ENCODE measurements at places on chromosomes 1 and 21. TPM values are rescaled to one million over a fixed set of nuclear protein-coding genes. Genes with fewer than 3 reads are reported as not detected.

The RGS4 gene
- total RNA-seq = not detected

The SYT14 gene
- total RNA-seq = 0.07 TPM

The TCP10L gene
- 0.86 TPM for total RNA-seq

The DMBX1 gene
- total RNA-seq = 0.61 TPM

The CYP4B1 gene
- not detected for total RNA-seq

The KPRP gene
- total RNA-seq = not detected

The KCNQ4 gene
- 0.27 TPM for total RNA-seq

The C1orf105 gene
- total RNA-seq = not detected

The VANGL2 gene
- total RNA-seq = 0.55 TPM

The RRP15 gene
- total RNA-seq = 25.9 TPM

The TNFRSF4 gene
- total RNA-seq = not detected

The XCL2 gene
- total RNA-seq = not detected

The LRRC8C gene
- 7.8 TPM for total RNA-seq

The ZNF683 gene
- total RNA-seq = not detected
